Effector memory CD4-positive, alpha-beta T cell (primary cell): ENCODE measurements at places on chromosomes 2 and 18.

DNA sequence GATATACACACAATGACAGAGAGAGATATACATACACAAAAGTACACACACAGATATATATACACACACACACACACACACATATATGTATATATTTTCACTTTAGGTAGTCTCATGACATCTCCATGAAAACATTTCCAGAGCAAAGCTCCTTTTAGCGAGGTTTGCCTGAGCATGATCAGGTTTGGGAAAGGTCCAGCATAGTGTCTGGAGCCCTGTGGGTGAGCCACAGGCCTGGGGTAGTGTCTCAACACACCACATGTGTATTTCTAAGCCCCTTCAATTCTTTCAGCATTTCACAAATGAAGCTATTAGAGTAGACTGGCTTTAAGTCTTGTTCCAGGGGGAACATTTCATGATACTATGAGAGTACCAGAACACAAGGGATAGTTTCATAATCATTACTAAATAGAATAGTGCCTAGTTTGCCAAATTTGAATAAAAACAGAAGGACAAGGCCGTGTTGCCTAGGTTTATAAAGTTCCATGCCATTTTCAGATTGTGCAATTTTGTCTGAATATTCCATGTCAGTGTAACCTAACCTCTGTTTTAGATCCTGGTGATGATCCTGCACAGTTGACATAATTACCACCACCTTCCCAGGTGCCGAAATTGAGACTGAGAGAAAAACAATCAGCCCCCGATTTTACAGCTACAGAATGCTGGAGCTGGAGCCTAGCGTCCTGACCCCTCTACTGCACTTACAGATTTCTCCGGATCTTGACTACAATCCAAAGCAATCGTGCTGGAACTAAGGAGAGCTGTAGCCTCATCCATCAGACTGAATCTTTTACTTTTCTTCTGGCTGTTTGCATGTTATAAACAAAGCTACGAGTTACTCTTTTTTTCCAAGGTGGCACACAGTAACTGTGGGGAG, 332.7 kb downstream of the CYRIA start:
- DNase-seq = no peak

- no peak for DNase-seq
These were observed 8.1 kb downstream of the CYB5A start for GRCh38 chr18:74283646-74284045.

DNA sequence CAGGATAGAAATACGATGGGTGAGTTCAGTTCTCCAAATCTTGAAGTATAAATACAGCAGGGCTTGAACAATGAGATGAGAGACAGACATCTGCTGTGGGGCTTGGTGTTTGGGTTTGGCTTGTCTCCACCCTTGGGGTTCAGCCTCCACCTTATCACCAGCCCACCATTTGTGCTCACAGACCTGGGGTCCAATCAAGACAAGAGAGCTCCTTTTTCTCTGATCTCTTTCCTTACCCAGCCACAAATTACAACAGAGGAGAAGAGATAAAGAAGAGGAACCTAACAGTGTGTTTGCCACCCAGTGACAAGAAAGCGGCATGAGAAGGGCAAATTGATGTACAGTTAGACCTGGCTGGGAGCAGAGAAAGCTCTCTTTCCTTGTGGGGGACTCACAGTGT, 204.5 kb upstream of the CXCR4 start:
- no peak for DNase-seq

- no peak for DNase-seq
These were observed 9.6 kb downstream of the SERPINB2 start for GRCh38 chr18:63897072-63897471.

DNA sequence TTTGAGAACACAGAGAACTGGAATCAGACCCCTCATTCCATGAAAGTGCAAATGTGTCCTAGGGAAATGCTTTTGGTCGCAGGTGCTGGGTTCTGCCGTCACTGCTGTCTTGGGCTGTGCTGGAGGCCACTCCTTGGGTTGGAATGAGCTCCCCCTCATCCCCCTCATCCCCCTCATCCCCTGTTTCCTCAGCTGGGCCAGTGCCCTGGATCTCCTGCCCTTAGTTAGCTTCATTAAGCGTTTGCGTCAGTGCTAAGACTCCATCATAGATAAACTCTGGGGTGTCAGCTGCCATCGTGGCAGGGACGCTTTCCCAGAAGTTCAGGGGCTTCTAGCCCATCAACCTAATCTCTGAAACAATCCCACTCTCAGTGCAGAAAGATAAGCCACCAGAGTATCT, 97.1 kb upstream of the ZNF516 start:
- DNase-seq = no peak

GRCh38 chr2:229083606-229084340, 187.3 kb downstream of the PID1 start:
- DNase-seq = no peak

DNA sequence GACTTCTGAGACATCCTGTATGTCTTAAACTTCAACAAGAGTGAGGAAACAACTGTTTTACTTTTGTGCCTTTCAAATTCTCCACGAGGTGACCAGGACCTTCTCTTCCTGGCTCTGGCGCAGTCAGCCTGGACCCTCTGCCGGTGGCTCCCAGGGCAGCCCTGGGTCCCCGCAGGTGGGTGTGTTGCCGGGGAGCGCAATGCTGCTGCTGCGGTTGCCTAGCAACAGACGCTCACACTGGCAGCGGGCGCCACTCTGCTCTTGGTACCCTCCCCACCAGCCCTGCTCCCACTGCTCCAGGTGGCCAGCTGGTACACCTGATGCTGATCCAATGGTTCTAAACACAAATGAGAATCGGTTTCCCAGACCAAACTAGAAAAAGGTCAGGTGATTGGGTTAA, 58.7 kb downstream of the GNAL start:
- no peak for DNase-seq

DNA sequence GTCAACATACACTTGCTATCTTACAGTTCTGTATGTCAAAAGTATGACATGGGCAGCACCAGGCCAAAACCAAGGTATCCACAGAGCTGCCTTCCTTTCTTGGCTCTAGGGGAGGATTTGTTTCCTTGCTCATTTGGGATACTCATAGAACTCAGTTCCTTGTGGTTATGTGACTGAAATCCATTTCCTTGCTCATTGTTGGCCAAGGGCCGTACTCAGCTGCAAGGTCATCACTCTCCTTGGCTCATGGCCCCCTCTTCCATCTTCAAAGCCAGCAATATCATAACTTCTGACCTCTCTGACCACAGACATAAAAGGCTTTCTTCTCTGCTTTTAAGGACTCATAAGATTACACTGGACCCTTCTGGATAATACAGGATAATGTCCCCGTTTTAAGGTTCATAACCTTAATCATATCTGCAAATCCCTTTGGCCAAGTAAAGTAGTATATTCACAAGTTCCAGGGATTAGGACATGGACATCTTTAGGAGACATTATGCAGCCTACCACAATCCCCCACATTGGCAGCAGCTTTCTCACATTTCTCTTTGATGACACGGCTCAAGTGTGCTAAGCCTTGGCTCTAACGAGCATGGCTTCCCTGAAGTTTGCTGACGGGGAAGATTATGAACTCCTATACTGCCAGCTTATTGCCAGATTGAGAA, 20.9 kb downstream of the TMEM237 start:
- DNase-seq = no peak

DNA sequence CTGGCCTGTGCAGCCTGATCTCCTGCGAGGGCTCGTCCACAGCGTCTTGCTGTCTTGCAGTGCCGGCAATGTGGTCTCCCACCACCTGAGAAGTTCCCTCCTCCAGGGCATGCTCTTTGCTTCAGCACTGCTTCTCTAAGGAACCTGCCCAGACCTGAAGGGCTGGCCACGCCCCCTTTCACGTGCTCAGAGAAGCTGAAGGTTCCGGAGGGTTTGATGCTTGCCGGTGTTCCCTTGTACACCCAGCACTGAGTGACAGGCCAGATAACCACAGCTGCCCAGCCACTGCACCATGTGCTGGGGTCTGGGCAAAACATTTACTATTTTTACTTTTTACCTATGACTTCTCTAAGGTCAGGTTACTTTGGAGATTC, 1.7 kb upstream of the POLR2D start:
- peak; percentile 56 for DNase-seq

DNA sequence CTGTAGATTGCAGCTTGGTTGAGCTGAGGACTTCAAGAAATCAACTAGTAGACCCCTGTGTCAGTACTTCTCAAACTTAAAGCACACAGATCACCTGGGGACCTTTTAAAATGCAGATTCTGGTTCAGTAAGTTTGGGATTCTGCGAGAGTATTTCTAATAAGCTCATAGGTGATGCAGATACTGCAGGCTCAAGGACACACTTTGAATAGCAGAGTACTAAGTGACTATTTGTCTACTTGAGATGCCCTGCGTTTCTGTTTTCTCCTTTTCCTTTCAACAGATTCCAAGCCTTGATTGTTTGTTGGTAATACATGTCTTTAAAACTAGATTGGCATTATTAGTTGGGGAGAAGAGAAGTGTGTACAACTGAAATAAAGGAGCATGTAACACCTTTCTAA, 6.7 kb downstream of the MIB1 start:
- no peak for DNase-seq

- DNase-seq = no peak
These were observed 20.8 kb upstream of the TNS1 start for GRCh38 chr2:218023636-218024035.

DNA sequence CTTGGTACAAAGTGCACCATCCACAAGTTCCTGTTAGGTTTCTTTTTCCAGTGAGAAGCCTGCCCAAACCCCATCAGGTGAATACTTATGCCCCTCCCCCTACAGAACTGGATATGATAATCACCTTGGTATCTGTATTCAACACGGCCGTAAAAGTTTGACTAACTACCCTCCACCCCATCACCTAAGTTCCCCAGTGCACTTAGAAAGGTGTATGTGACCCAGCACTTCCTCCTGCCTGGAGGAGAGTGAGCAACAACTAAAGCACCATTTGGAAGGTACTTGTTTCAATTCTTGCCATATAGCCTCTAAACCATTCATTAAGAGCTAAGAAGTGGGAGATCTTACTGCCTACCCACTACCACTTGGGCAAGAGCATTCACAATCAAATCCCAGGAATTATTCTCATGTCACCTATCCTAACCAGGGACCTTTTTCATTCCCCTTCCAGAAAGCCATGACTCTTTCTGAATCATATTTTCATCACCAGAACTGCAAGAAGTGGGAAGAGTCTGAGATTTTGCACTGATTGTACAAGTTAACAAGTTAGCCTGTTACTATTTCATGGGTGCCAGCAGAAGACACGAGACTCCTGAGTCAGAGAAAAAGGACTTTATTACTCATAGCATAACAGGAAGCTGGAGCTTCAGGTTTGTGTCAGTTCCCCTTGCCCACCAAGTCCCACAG, 53.5 kb upstream of the NDUFV2 start:
- DNase-seq = no peak

- DNase-seq = no peak
These were observed 171.2 kb upstream of the NCK2 start for GRCh38 chr2:105573490-105573889.

DNA sequence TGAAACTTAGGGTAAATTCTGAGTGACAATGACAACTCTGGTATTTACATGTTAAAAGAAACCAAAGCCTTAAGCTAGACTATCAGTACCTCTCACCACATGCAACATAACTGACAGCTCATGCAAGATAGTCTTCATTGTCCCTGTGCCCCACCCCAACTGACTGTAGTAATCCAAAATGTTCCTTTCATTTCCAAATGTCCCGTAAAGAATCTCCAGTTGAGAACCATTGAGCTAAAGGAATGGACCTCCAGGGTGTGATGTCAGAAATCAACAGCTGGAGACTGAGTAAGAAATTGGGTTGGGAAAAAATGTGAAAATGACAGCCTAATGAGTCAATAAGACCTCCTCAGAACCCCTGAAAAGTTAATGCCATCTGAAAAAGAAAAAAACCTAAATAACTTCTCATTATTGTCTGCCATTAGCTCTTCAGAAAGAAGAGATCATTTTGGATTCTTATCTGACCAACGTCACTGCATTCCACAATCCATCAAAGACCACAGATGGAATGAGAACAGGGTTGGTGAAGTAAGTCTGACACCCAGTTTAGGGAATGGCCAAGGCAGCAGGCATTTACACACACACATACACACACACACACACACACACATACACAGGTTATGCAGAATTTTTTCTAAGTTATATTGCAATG, 51.7 kb upstream of the ACVR2A start:
- DNase-seq = no peak

GRCh38 chr2:18614041-18614440, 24.7 kb upstream of the NT5C1B start:
- no peak for DNase-seq

- no peak for DNase-seq
These were observed 143.2 kb upstream of the TWIST2 start for GRCh38 chr2:238704471-238705225.

- no peak for DNase-seq
These were observed 35.0 kb downstream of the TTC32 start for GRCh38 chr2:19866771-19867170.

- DNase-seq = no peak
These were observed 135.4 kb downstream of the SETBP1 start for GRCh38 chr18:44816050-44816449.

DNA sequence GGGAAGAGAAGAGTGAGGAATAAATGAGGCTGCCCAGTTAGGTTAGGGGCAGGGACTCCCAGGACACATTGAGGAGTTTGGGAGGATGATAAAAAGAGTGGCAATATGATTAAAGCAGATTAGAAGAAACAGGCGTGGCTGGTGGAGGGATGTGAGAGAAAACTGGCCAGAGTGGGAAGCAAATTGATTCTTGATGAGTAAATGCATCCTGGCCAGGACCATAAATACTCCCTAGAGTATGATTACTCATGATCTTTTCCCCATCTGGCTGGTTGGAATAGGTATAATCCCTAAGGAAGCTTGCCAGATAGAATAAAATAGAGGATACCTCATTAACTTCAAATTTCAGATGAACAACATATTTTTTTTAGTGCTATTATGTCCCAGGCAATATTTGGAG, 21.5 kb upstream of the DAW1 start:
- no peak for DNase-seq

GRCh38 chr2:54429811-54430551, 26.1 kb upstream of the SPTBN1 start:
- DNase-seq = no peak

DNA sequence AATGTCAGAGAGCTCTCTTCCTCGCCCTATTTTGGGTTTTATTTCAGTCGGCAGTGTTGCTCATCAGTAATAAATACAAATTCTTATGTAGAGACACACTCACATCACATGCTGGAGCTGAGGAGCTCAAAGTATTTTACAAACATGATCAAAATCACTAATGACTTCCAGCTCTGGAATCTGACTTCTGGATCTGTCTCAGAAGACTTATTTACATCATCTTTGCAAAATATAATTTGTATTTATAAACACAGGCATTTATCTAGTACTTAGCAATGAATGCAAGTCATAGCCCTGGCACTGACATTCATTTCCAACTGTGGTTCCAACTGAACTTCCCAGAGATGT, 327.1 kb downstream of the NCKAP5 start:
- DNase-seq = no peak

DNA sequence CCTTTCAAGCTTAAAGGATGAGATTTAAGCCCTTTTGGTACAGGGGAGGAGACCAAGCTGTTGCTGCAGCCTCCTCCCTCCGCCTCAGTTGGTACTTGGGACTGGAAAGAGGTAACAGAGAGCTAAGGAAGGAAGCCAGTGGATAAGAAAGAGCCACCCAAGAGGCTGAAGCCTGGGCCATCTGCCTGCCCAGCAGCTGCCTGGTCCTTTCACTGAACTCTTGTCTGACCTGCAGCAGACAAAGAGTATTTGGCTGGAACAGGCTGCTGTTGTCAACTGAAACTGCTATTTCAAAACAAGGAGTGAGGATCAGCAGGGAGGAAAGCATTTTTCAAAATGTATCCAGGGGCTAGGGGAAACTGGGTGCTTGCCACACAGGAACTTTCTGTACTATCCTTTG, 30.3 kb downstream of the TNS1 start:
- DNase-seq = no peak
